ENCODE measurements at places on chromosomes 2 and 18. TPM values are rescaled to one million over a fixed set of nuclear protein-coding genes. Genes with fewer than 3 reads are reported as not detected.

Gene PAX8
- 3.3 TPM for total RNA-seq

Gene SP9
- total RNA-seq, result not detected

Gene CFC1
- not detected for total RNA-seq

Gene SS18
- 89.2 TPM for total RNA-seq

Gene C2orf66
- not detected for total RNA-seq

Gene LRATD1
- total RNA-seq, result 152 TPM

Gene RTKN
- total RNA-seq, result 98.3 TPM

Gene MYO7B
- 806 TPM for total RNA-seq

Gene CYS1
- 5.8 TPM for total RNA-seq

Gene LIMS4
- not detected for total RNA-seq

Gene CAPG
- total RNA-seq, result 22.4 TPM

Gene GKN1
- not detected for total RNA-seq

GRCh38 chr2:239274391-239275043, 126.3 kb downstream of the HDAC4 start:
- no peaks in the 10 kb centered on the region for H3K36me3 ChIP-seq
- H3K27me3 ChIP-seq, result no peaks in the 10 kb centered on the region
- H3K27ac ChIP-seq, result peak overlapping the region; percentile 45
- peak overlapping the region; percentile 37 for H3K4me3 ChIP-seq
- peak; percentile 48 for DNase-seq

DNA sequence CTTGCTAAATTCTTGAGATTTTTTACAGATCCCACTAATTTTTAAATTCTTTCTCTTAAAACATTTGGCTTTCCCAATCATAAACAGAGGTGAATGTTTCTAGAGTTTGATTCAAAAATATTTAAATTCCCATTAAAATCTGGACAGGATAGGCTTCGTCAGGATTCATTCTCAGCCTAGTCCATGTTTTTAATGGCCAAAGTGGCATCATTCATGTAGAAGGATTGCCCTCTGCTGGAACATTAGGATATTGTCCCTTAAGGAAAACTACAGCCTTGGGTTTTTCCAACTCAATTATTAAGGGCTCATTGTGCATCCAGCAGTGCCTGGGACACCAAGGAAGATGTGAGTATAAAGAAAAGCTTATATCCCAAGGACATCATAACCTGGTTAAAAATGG, 71.7 kb downstream of the TPGS2 start:
- H3K4me3 ChIP-seq, result no peak overlapping the region
- H3K4me1 ChIP-seq, result no peaks in the 10 kb centered on the region
- H3K36me3 ChIP-seq, result no peaks in the 10 kb centered on the region
- H3K27me3 ChIP-seq, result no peaks in the 10 kb centered on the region

DNA sequence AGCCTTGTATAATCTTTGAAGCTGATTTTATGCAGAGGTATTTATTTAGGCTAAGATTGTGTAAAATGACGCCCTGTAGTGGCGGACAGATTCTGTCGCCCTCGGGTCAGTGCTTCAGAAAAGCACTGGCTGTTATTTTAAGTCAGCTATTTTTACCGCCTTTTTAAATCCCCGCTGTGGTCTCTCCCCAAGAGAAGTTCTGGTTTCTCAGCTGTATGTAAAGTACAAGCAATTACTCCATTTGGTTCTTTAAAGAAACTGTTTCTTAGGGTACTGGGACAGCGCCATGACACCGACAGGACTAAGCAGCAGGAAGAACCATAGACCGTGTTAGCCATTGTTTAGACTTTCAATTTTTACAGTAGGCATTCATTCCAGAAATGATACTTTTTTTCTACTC, 65.0 kb downstream of the UGGT1 start:
- no peaks in the 10 kb centered on the region for H3K4me1 ChIP-seq
- no peak overlapping the region for H3K27ac ChIP-seq
- DNase-seq, result no peak
- H3K4me3 ChIP-seq, result no peak overlapping the region

- no peak overlapping the region for H3K4me3 ChIP-seq
- no peaks in the 10 kb centered on the region for H3K27me3 ChIP-seq
- H3K4me1 ChIP-seq, result no peaks in the 10 kb centered on the region
- H3K36me3 ChIP-seq, result no peaks in the 10 kb centered on the region
These were observed 258.7 kb downstream of the TTC32 start for GRCh38 chr2:19643117-19643518.

DNA sequence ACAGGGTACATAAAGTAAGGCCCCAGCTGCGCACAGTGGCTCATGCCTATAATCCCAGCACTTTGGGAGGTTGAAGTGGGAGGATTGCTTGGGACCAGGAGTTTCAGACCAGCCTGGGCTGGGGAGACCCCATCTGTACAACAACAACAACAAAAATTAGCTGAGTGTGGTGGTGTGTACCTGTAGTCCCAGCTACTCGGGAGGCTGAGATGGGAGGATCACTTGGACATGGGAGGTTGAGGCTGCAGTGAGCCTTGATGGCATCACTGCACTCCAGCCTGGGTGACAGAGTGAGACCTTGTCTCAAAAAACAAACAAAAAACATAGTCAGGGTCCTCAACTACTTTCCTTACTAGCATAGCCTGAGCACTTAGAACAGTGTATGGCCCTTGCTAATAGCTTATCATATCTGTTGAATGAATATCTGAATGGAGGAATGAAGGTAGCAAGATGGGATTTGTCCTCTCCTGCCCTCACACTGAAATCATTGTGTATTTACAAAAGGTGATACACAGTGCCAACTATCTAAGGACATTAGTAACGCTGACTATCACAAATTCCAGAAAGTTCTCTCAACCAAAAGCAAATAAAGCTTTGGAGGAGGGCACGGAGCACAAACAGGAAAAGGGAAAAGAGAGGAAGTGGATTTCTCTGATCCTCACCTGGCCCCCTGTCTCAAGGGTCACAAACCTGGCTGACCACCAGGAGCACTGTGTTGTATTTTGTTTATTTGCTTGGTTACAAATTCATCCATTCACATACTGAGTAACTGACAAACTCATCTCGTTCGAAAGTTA, 38.1 kb downstream of the L3MBTL4 start:
- DNase-seq, result no peak
- H3K4me1 ChIP-seq, result no peaks in the 10 kb centered on the region
- no peaks in the 10 kb centered on the region for H3K36me3 ChIP-seq
- no peak overlapping the region for H3K4me3 ChIP-seq
- no peaks in the 10 kb centered on the region for H3K27me3 ChIP-seq

- H3K27me3 ChIP-seq, result no peaks in the 10 kb centered on the region
- no peaks in the 10 kb centered on the region for H3K36me3 ChIP-seq
- peaks cover 13% of the 10 kb centered on the region for H3K4me1 ChIP-seq
- H3K4me3 ChIP-seq, result no peak overlapping the region
- H3K27ac ChIP-seq, result no peak overlapping the region
These were observed 4.0 kb upstream of the BIN1 start for GRCh38 chr2:127110985-127111384.

- no peak overlapping the region for H3K4me3 ChIP-seq
- H3K4me1 ChIP-seq, result peaks cover 3% of the 10 kb centered on the region
- no peaks in the 10 kb centered on the region for H3K36me3 ChIP-seq
- DNase-seq, result no peak
- H3K27me3 ChIP-seq, result no peaks in the 10 kb centered on the region
These were observed 53.9 kb upstream of the CTAGE1 start for GRCh38 chr18:22471546-22472131.

GRCh38 chr2:132984731-132985130, 314.7 kb upstream of the LYPD1 start:
- no peak for DNase-seq
- no peak overlapping the region for H3K27ac ChIP-seq
- no peaks in the 10 kb centered on the region for H3K27me3 ChIP-seq
- H3K36me3 ChIP-seq, result no peaks in the 10 kb centered on the region
- H3K4me3 ChIP-seq, result no peak overlapping the region
- no peaks in the 10 kb centered on the region for H3K4me1 ChIP-seq

DNA sequence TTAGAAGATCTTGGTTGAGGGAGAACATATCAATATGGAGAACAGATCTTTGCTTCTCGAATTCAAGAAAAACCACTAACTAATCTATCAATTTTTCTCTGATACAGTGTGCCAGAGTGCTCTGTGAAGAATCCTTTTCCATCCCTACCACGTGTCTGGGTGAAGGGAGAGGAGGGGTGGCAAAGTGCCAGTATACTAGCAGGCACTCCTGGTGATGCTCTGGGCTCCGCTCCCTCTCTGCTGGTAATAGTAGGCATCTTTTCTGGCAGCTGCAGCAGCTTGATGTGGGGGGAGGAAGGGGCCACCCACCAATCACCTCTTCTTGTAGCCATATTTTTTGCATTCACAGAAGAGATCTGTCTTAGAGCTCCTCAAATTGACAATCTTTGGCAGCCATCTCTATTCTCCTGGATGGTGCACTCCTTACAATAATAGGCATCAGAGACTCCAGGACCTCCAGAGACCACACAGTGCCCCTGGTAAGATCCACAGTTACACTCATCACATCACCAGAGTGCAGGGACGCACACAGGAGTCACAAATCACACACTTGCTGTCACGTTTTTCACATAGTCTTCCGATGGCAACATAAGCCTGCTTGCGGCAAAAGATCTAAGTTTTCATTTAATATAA, 15.7 kb downstream of the STK39 start:
- H3K4me3 ChIP-seq, result no peak overlapping the region
- DNase-seq, result no peak
- H3K36me3 ChIP-seq, result no peaks in the 10 kb centered on the region

- no peak overlapping the region for H3K4me3 ChIP-seq
- no peak overlapping the region for H3K27ac ChIP-seq
- no peaks in the 10 kb centered on the region for H3K4me1 ChIP-seq
- DNase-seq, result no peak
These were observed 72.0 kb downstream of the KCNE4 start for GRCh38 chr2:223123855-223124610.

DNA sequence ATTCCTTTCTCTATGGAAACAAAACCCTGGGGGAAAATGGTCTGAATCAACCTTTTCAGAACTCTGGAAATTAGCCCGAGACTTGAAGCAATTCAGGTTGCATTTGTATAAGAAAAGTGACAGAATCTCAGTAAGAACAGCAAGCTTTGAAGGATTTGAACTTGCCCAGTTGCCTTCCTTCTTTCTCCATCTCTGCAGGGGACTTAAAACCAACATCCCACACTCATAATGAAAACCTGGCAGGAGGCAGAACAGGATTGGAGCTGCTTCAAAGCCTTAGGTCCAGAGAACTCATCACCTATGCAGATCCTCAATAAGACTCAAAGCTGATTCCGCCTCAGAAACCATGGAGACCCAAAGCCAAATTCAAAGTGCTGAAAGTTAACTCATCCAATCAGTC, 790.5 kb upstream of the ID2 start:
- H3K27me3 ChIP-seq, result no peaks in the 10 kb centered on the region
- H3K4me1 ChIP-seq, result no peaks in the 10 kb centered on the region
- no peak overlapping the region for H3K27ac ChIP-seq
- DNase-seq, result no peak
- H3K4me3 ChIP-seq, result no peak overlapping the region
- H3K36me3 ChIP-seq, result no peaks in the 10 kb centered on the region

GRCh38 chr18:7808992-7809391, 241.9 kb downstream of the PTPRM start:
- no peak overlapping the region for H3K4me3 ChIP-seq
- H3K4me1 ChIP-seq, result no peaks in the 10 kb centered on the region
- DNase-seq, result no peak
- no peaks in the 10 kb centered on the region for H3K27me3 ChIP-seq
- no peak overlapping the region for H3K27ac ChIP-seq

DNA sequence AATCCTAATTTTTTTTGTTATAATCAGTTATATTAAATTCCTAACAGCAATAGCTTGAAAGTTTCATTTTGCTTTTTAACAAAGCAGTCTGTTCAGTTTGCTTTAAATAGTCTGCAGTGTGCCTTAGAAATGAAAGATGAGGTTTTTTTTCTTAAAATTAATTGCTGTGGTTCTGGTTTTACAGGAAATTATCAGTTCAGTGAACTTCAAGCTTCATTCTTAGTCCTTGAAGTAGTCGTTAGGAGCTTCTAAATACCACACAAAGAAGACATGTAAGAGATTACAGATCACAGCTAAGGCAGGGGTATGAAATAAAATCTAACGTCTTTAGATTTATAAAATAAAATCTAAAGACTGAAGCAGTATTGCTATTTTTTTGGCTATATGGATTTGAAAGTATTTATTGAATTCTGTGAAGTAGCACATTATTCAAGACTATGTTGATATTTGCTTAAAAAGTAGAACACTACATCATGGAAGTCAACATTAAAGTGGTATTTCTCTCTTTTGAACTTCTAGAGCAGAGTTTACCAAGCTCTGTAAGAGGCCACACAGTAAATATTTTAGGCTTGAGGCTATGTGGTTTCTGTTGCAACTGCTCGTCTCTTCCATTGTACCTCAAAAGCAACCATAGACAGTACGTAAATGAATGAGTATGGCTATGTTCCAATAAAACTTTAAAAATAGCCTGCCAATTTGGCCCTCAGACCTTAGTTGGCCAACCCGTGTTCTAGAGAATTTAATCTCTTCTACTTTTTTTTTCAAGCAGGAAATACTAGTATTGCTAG, 81.5 kb upstream of the STON1 start:
- H3K27ac ChIP-seq, result no peak overlapping the region
- no peak overlapping the region for H3K4me3 ChIP-seq
- no peaks in the 10 kb centered on the region for H3K27me3 ChIP-seq
- no peaks in the 10 kb centered on the region for H3K4me1 ChIP-seq

GRCh38 chr2:157785866-157786662, 90.1 kb downstream of the ACVR1 start:
- DNase-seq, result no peak
- H3K4me3 ChIP-seq, result no peak overlapping the region
- H3K27ac ChIP-seq, result no peak overlapping the region
- H3K4me1 ChIP-seq, result peaks cover 11% of the 10 kb centered on the region

GRCh38 chr2:135164431-135164830, 112.3 kb downstream of the RAB3GAP1 start:
- DNase-seq, result no peak
- peaks cover 73% of the 10 kb centered on the region for H3K36me3 ChIP-seq
- no peaks in the 10 kb centered on the region for H3K4me1 ChIP-seq
- no peak overlapping the region for H3K27ac ChIP-seq
- H3K4me3 ChIP-seq, result no peak overlapping the region

GRCh38 chr2:14891546-14891945, 259.0 kb downstream of the LRATD1 start:
- DNase-seq, result no peak
- H3K27me3 ChIP-seq, result no peaks in the 10 kb centered on the region
- H3K4me3 ChIP-seq, result no peak overlapping the region
- H3K36me3 ChIP-seq, result no peaks in the 10 kb centered on the region

DNA sequence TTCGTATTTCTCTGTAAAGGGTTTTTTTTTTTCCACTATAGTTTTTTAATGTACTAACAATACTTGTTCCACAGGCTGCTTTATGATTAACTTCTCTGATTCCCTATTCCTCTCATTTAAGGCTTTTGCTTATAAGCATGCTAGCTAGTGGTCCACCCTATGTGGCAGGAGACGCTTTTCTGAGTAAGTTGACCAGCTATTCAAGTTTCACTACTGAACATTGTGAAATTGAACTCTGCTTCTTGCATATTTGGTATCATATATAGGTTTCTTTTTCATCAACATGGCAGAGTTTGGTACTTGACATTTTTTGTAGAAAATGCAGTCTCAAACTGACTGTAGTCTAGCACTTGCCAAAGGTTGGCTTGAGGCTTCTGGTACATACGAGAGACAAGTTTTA, 74.2 kb downstream of the OTX1 start:
- no peaks in the 10 kb centered on the region for H3K4me1 ChIP-seq
- DNase-seq, result no peak
- H3K4me3 ChIP-seq, result no peak overlapping the region
- H3K36me3 ChIP-seq, result no peaks in the 10 kb centered on the region
- H3K27me3 ChIP-seq, result no peaks in the 10 kb centered on the region
- no peak overlapping the region for H3K27ac ChIP-seq
